Stimulated activated CD8-positive, alpha-beta memory T cell treated with anti-CD3 and anti-CD28 coated beads, Interleukin-12 subunit alpha, Interleukin-12 subunit beta, amount 100 ng/mL, for 4 hours (primary cell): ENCODE measurements at places on chromosomes 2 and 18.

DNA sequence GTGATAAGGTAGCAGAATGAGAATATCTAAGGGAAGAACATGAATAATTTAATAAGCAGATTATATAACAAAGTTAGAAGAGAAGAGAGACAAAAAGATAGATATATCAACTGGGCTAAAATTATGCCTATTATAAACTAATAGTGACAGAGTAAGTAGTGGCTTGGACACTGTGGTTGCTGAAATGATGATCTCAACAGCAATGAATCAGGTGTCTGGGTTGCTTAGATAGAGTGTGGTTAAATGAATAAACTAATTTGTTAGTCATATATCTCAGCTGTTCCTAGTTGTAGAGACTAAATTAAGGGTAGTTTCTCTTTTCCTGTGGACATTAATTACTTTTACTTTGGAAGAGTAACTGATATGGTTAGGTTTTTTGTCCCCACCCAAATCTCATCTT lies 1485.4 kb upstream of the CELF4 start:
- no peak for DNase-seq

- DNase-seq: no peak
Observed at GRCh38 chr2:62811086-62811485, 105.6 kb downstream of the EHBP1 start.

- DNase-seq: no peak
Observed at GRCh38 chr18:9653390-9653789, 39.0 kb upstream of the PPP4R1 start.

DNA sequence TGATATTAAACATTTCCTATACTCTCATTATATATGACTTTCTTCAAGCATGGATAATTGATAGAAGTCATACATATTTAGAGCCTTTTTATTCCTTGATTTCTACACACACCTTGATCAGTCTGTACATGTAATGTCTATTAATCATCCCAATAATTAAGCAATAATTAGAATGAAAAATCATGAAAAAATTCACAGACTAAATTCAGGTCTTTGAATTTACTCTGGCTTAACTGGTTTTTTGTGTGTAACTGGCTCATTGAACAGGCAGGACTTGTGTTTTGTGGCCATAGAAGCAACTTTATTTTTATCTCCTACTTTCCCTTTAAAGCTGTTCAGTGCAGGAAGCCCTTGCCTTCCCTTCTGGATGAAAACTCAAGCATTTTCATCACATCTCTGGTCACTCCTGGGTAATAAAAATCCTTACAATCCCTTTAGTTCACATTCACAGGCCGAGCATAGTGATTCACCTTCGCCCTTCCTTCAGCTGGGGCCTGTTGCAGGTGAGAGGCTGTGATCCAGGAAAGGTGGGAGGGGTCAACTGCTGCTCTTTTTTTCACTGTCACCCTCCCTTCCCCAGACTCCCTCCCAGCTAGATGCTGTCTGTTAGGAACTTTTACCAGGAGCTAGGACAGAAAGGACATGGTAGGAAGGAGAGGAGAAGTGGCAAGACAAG lies 58.0 kb upstream of the ITSN2 start:
- DNase-seq: no peak

- DNase-seq: no peak
Observed at GRCh38 chr2:218856167-218856895, 3.3 kb upstream of the WNT6 start.
